Activated CD4-positive, alpha-beta memory T cell treated with anti-CD3 and anti-CD28 coated beads for 36 hours (primary cell): ENCODE measurements at places on chromosomes 16 and 17.

DNA sequence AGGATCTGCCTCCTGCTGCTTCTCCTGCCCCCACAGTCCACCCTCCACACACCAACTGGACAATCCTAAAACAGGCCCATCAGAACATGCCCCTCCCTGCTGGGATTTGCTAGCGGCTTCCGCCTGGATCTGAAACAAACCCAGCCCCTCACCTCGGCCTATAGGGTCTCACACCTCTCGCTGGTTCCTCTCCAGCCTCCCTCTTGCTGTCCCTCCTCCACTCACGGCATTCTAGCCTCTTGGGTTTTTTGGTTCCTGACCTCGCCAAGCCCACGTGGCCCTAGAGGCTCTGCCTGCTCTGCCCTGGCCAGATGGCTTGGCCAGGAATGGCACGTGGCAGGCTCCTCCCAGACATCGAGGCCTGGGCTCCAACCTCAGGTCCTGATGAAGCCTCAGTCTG, 15.7 kb upstream of the MTSS2 start:
- H3K27ac ChIP-seq, result no peak overlapping the region
- no peaks in the 10 kb centered on the region for H3K4me1 ChIP-seq
- DNase-seq, result no peak
- H3K36me3 ChIP-seq, result peaks cover 6% of the 10 kb centered on the region

DNA sequence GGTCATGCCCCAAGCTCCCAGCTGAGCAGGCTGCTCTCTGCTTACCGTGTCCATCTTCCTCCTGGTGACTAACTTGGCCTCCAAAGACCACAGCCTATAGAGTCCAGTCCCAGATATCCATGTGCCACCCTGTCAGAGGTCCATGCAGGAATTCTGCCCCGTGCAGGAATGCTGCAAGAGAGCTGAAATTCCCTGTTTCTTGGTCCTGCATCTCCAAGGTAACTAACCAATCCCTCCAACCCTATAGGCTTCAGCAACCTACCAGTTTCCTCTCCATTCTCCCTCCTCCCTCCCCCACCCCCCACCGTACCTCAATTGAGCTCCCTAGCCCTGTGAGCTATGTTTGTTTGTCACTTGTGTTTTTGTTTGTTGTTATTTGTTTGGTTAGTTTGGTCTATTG, 9.6 kb upstream of the MKS1 start:
- H3K27ac ChIP-seq, result no peak overlapping the region
- no peak for DNase-seq
- peaks cover 13% of the 10 kb centered on the region for H3K4me1 ChIP-seq
- peaks cover 19% of the 10 kb centered on the region for H3K27me3 ChIP-seq
- no peak overlapping the region for H3K4me3 ChIP-seq

GRCh38 chr17:49461580-49461979, 33.5 kb upstream of the NGFR start:
- H3K4me1 ChIP-seq, result no peaks in the 10 kb centered on the region
- no peaks in the 10 kb centered on the region for H3K36me3 ChIP-seq
- H3K27ac ChIP-seq, result no peak overlapping the region
- DNase-seq, result no peak

DNA sequence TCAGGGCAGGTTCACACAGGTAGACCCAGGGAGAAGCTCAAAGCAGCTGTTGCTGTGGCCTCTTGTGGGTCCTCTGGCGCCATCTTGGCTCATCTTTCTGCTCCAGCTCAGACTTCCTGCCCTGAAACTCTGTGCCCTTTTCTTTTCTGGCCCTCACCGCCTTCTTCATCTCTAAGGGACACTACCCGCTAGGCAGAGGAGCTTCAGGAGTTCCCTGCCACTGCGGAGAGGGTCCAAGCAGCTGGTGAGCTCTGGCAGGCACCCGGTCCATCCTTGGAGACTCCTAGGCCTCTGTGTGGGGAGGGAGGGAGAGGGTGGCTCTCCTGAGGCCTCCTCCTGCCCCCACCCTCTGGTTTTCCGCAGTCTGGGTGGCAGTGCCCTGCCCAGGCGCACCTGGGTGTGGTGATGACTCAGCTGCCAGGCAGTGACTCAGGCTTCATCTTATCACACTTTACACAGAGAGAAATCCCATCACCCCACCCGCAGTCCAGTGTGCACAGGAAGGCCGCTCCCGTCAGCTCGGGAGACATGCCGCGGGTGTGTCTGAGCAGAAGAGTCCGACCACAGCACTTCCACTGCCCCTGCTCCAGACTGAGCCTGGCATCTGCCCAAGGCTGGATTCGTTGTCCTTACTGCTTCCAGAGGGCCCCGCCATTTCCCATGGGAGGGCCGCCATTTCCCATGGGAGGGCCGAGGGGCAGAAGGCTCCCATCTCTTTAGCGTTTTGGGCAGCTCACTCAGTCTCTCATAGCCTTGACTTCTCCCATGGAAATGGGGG, 7.3 kb downstream of the NT5C start:
- peaks cover 30% of the 10 kb centered on the region for H3K4me1 ChIP-seq
- peak; percentile 86 for DNase-seq
- H3K4me3 ChIP-seq, result peak overlapping the region; percentile 18
- H3K36me3 ChIP-seq, result peaks cover 5% of the 10 kb centered on the region
- peak overlapping the region; percentile 77 for H3K27ac ChIP-seq

DNA sequence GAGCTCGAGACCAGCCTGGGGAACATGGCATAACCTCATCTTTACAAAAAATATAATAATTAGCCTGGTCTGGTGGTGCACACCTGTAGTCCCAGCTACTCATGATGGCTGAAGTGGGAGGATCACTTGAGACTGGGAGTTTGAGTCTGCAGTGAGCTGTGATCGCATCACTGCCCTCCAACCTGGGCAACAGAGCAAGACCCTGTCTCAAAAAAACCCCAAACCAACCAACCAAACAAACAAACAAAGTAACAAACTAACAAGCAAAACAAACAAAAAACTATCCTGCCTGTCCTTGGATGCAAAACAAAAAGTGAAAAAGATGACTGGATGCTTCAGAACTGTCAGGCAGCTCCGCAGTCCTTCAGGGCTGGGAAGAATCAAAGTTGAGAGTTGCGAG, 5.7 kb upstream of the NGFR start:
- H3K4me3 ChIP-seq, result no peak overlapping the region
- peaks cover 25% of the 10 kb centered on the region for H3K27me3 ChIP-seq
- no peak for DNase-seq

DNA sequence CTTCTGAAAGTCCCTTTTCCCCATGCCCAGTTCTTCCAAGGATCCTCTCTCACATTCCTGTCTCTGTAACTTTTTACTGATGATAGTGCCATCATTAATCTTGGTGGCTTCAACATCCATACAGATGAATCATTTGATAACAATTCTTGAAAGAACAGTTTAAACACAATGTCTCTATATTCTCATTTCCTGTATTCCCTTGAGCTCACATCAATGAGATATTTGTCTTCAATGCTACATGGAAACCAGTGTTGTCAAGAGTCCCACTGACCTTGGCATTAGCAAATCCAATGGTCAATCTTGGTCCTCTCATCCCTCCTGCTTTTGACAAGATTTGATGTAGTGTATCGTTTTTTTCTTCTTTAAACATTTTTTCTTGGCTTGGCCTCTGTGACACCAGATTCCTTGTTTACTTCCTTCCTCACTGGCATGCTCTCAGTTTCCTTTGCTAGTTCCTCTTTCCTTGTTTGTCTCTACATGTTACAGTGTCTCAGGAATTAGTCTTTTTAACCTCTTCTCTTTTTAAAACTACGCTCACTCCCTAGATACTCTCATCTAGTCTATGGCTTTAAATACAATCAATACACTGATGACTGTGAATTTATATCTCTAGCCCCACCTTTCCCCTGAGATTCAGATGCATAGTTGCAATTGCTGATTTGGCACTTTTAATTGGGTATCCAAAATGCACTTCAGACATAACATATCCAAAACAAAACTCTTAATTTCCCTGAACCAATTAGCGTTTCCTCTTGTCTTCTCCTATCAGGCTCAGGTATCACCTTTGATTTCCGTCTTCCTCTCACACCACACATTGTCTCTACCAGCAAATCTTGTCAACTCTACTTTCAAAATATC, 134.0 kb downstream of the MYO1D start:
- peaks cover 5% of the 10 kb centered on the region for H3K36me3 ChIP-seq
- no peak overlapping the region for H3K4me3 ChIP-seq
- no peak overlapping the region for H3K27ac ChIP-seq
- no peaks in the 10 kb centered on the region for H3K4me1 ChIP-seq
- H3K27me3 ChIP-seq, result no peaks in the 10 kb centered on the region
- no peak for DNase-seq

GRCh38 chr16:22912654-22913053, 98.7 kb downstream of the HS3ST2 start:
- H3K27ac ChIP-seq, result no peak overlapping the region
- no peaks in the 10 kb centered on the region for H3K4me1 ChIP-seq
- no peak overlapping the region for H3K4me3 ChIP-seq
- H3K27me3 ChIP-seq, result peaks cover 6% of the 10 kb centered on the region
- no peak for DNase-seq
- no peaks in the 10 kb centered on the region for H3K36me3 ChIP-seq

- no peak overlapping the region for H3K4me3 ChIP-seq
- H3K36me3 ChIP-seq, result peaks cover 8% of the 10 kb centered on the region
- no peak overlapping the region for H3K27ac ChIP-seq
- no peaks in the 10 kb centered on the region for H3K4me1 ChIP-seq
Observed at GRCh38 chr16:19595043-19595767, 39.7 kb downstream of the VPS35L start.

DNA sequence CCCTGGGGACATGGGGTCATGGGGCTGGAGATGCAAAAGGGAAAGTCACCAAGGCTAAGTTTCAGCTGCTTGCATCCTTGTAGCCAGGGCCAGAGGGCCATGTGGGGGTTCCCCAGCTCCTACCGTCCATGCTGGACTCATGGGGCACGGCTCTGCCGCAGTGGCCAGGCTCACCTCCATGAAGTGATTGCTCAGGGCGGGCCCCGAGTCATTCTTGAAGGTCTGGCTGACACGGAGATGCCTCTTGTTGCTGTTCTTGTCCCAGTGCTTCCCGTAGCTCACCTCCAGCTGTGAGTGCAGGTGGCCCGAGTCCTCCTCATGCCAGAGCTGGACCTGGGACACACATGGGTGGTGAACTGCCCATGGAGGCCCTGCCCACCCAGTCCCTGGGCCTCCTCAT, 114.5 kb downstream of the RMI2 start:
- DNase-seq, result no peak
- no peak overlapping the region for H3K4me3 ChIP-seq
- H3K4me1 ChIP-seq, result peaks cover 2% of the 10 kb centered on the region
- no peaks in the 10 kb centered on the region for H3K27me3 ChIP-seq

DNA sequence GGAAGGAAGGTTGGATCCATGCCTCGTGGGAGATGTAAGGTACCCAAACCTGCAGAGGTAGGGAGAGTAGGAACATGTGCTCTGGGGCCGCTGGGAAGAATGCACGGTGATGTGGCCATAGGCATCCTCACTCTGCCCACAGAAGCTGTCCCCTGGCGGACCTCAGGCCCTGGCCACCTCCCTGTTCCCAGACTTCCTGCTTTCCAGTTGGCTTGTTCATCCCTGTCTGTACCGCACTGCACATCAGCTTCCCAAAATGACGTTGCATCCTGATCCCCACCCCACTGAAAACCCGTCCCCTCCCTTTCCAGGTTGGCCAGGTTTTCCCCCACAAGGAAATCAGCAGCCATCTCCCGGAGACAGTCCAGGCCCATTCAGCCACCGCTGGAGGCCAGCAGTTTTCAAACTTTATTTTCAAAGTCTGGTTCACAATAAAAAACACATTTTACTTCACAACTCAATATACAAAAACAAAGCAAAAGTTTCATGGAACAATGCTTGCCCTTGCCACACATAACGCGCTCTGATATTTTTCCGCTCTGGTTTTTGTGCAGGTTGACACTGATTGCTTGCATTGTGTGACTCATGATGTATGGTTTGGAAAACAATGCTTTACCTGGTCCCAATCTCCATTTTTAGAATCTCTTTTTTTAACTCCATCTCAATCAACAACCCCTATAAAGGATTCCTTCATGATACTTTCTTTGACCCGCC, 143.0 kb downstream of the GAS7 start:
- H3K36me3 ChIP-seq, result no peaks in the 10 kb centered on the region
- H3K4me3 ChIP-seq, result no peak overlapping the region
- H3K27me3 ChIP-seq, result no peaks in the 10 kb centered on the region
- no peak overlapping the region for H3K27ac ChIP-seq
- H3K4me1 ChIP-seq, result no peaks in the 10 kb centered on the region

- peaks cover 13% of the 10 kb centered on the region for H3K27me3 ChIP-seq
- H3K36me3 ChIP-seq, result no peaks in the 10 kb centered on the region
- peaks cover 18% of the 10 kb centered on the region for H3K4me1 ChIP-seq
Observed at GRCh38 chr17:50213026-50214022, 11.9 kb upstream of the COL1A1 start.

GRCh38 chr17:73342050-73342522, 30.3 kb upstream of the CDC42EP4 start:
- peaks cover 6% of the 10 kb centered on the region for H3K4me1 ChIP-seq
- DNase-seq, result no peak
- no peak overlapping the region for H3K4me3 ChIP-seq
- H3K36me3 ChIP-seq, result no peaks in the 10 kb centered on the region

GRCh38 chr16:84825896-84826557, 6.2 kb downstream of the CRISPLD2 start:
- no peaks in the 10 kb centered on the region for H3K36me3 ChIP-seq
- no peak overlapping the region for H3K4me3 ChIP-seq
- peaks cover 2% of the 10 kb centered on the region for H3K4me1 ChIP-seq
- no peak for DNase-seq

GRCh38 chr17:63843910-63844677, 1.6 kb upstream of the SMARCD2 start:
- no peaks in the 10 kb centered on the region for H3K27me3 ChIP-seq
- H3K4me3 ChIP-seq, result peak overlapping the region; percentile 89
- H3K4me1 ChIP-seq, result peaks cover 37% of the 10 kb centered on the region
- peaks cover 4% of the 10 kb centered on the region for H3K36me3 ChIP-seq
- H3K27ac ChIP-seq, result peak overlapping the region; percentile 95

DNA sequence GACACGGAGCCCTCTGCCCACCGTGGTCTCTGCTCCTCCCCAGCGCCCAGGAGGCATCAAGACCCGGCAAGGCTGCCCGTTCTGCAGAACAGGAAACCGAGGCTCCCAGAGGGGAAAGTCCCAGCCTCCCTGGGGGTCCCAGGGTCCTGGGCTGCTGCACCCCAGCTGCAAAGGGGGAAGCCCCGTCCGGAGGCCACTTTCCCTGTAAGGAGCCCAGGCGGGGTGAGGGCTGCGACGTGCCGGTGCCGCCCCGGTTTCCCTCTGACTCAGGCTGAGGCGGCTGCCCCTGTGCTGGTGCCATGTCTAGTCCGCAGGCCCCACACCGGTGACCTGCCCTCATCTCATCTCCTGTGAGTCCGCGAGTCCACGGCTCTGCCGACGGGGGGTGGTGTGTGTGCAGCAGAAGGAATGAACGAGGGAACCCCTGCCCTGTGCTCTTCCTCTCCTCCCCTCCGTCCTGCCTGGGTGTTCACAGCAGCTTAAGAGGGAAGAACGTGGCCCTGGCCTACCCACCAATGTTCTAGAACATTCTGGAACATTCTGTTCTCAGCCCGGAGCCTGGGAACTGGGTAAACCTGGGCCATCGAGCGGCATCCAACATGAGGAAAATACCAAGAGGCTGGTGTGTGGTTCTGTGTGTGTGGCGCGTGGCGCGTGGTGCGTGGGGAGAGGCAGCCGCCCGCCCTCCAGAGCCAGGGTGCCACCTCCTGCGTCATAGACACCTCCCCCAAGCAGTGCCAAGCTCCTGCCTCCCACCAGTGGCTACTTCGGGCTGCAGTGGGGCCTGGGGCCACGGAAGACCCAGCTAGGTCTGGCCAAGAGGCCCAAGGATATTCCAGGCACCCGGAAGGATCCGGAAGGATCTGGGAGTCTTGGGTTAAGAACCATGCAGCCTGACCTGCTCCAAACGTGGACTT, 7.0 kb upstream of the CBFA2T3 start:
- no peaks in the 10 kb centered on the region for H3K4me1 ChIP-seq
- no peak overlapping the region for H3K4me3 ChIP-seq
- DNase-seq, result no peak

- H3K4me3 ChIP-seq, result no peak overlapping the region
- H3K27ac ChIP-seq, result no peak overlapping the region
- H3K36me3 ChIP-seq, result no peaks in the 10 kb centered on the region
- no peaks in the 10 kb centered on the region for H3K27me3 ChIP-seq
Observed at GRCh38 chr16:72266836-72267235, 94.9 kb upstream of the PMFBP1 start.
